CD4-positive, alpha-beta T cell treated with Interleukin-17A for 4 hours (primary cell): ENCODE measurements at places on chromosomes 5 and 9.

DNA sequence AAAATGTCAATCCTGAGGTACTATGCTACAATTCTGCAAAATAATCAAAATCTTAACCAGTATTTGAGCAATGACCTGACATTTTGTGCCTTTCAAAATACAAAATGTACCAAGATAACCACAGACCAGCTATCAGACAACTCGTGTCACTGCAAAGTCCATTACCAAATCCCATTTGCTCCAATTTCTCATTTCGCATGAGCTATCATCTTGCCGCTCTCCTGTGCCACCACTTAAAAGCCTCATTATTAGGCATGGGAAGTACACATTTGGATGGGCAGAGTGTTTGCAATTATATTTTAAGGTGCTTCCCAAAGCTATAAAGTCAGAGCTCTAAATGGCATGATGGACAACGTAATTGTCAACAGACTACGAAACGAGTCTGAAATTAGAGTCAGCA is 205.2 kb downstream of the AGTPBP1 start:
- DNase-seq = no peak

DNA sequence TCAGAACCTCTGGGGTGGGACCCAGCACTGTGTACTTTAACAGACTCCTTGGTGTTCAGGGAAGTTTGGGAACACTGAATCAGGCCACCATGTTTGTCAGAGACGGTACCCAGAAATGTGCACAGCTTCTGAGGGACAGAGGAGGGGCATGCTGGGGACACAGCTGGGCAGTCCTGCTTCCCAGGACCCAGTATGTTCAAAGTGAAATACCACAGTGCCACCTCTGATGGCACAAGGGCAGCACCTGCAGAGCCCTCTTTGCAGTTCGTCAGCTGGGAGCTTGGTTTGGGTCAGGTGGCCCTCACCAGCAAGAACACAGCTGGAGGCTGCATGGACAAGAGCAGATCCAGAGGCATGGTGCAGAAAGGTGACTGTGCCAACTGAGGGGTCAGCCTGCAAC is 51.2 kb downstream of the NDST1 start:
- DNase-seq = no peak

DNA sequence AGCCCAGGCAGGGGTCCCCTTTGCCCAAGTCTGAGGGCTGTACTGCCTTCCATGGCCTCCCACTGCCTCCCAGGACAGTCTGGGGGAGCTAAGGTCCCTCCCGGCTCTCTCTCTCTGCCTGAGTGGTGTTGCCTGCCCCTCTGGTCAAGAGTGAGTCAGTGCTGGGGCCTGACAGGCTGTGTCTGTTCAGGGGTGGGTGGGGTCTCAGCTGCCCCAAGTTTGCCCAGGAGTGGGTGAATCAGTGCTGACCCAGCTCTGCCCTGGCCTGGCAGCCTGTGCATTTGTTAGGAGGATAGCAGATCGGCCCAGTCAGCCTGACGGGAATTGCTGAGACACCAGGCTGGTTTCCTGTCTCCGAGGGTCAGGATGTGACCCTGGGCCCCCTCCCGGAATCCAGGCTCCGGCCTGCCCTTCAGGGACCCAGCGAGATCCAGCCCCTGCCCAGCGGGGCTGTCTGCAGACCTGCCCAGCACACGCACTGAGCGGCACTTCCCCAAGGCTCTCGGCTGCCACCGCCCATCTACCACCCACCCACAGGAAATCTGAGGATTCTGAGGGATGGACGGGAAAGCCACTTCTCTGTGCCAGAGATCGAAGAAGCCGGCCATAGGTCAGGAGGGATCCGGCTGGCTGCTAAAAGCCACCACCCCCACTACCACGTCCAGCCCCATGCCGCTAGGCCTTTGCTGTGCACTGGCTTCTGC is 15.9 kb downstream of the ENG start:
- no peak for DNase-seq

GRCh38 chr9:98214811-98215210 is 22.4 kb upstream of the CORO2A start:
- DNase-seq = no peak
